Activated CD8-positive, alpha-beta memory T cell treated with anti-CD3 and anti-CD28 coated beads for 1 hour (primary cell): ENCODE measurements at places on chromosomes 7 and 10.

GRCh38 chr10:119595676-119596515, 868 bp downstream of the TIAL1 start:
- no peak for DNase-seq

DNA sequence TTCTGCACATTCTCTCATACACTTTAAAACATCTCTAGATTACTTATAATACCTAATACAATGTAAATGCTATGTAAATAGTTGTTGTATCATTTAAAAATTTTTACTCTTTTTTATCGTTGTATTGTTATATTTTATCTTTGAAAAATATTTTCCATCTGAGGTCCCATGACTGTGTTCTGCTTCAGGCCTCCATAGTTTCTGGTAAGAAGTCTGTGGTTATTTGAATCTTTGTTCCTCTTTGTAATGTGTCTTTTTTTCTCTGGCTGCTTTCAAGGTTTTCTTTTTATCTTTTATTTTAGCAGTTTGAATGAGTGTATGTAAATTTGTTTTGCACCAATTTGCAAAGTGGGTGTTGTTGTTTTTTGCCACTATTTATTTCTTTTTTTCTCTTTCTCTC, 263.1 kb downstream of the RPS24 start:
- DNase-seq = no peak

DNA sequence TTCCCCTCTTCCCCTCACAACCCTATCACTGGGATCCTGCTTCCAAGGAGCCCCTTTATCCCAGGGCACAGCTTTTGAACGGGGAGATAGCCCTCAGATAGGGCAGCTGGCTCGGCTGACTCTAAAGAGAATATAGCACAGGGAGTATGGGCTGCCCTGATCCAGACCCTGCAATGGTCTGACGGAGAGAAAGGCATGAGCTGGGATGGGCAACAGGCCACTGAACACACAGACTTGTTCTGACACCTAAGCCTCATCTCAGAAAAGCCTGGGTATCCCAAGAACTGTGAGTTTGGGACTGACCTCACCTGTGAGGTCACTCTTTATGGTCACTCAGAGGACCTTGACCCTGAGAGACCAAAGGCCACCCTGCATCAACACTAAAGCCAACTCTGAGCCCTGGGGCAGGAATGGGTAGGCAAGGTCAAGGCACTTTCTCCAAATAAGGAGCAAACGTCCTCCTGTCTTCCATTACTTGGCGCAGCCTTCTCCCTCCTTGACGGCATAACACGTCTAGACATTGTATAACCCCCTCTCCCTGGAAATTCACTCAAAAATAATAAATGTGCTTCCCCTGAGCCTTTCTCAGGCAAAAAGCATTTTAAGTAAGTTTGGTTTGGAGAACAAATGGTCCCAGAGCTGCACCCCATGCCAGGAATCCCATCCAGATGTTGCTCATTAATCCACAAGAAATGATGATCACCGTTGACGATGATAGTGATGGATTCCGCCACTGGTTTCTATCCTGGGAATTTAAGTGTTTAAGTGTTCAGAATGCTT, 8.2 kb upstream of the LRRC18 start:
- no peak for DNase-seq

DNA sequence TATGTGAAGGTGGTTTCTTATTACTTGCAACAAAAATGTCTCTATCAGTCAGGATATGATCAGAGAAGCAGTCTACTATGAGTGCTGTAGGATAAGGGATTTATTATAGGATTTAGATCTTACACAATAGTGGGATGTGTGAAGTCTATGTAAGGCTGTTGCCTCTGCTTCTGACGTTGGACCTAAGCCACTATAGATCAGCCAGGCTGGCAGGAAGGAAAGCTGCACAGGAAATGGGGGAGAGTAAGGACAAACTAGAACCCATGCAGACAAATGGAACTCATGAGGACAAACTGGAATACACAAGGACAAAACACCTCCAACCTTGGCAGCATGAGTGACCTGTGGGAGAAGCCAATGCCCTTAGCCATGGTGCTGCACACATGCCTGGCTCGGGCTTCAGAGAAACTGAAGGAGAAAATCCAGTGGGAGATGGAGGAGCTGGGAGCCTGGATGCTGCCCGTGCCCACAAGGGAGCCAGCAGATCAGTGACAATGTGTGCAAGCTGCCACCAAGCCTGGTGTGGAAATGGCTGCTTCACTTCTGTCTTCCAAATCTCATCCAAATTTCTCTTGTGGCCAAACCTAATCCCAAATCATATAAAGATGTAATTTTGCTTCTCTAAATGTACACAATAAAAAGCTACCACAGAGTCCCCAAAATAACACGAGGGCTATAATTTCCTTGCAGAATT, 147.0 kb upstream of the PCGF5 start:
- no peak for DNase-seq

GRCh38 chr10:96365571-96365970, 6.8 kb upstream of the OPALIN start:
- no peak for DNase-seq

DNA sequence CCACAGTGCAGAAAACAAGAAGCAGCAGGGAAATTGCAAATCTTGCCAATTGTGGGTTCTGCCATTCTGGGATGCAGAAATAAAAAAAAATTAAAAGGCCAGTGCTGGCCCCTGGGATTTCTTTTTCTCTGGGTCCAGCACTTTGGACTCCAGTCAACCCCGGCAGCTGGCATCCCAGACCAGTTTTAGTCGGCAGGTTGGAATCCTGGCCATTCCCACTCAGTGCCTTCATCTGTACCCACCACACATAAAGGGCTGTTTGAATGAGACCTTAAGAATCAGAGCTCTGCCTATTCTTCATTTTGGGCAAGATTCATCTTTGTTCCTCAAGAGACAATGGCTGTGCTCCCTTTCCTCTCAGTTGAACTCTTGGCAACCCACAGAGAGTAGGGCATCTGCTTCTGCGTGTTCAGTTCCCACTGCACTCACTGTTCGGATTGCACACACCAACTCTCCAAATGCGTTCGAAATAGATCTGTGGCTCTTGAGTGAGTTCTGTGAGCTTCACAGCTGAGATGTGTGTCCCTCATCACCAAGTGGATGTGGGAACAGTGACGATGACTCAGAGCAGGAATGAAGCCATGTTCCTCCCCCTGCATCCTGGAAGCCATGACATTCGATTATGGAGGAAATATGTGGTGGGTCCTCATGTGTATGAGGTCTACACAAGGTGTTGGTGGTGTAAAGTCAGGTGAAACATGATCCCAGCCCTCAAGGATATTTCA, 63.0 kb upstream of the EGFR start:
- no peak for DNase-seq

GRCh38 chr7:42432644-42433043, 195.6 kb upstream of the GLI3 start:
- no peak for DNase-seq

- no peak for DNase-seq
Observed at GRCh38 chr10:43879742-43880141, 231.1 kb upstream of the ZNF32 start.

DNA sequence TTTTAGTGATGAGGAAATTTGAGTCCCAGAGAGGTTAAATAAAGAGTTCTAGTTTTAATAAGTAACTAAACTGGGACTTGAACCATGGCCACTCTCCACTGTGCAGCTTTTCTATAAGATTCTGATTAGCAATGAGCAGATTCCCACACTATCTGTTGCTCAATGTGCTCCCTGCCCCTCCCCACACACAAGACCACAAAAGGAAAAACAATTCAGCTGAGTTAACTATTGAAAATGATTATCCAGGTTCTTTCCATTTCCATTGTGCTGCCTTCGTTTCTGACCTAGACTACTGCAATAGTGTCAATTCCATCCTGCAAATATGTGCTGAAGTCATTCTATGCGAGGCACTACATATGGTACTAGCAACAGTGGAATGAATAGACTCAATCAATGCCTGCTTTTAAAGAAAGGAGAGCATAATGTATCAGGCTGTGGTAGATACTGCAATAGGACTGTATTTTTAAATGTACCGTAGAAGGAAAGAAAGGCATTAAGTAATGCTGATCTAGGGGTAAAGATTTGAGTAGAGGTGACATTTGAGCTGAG, 97.0 kb downstream of the SEMA3C start:
- no peak for DNase-seq

GRCh38 chr10:104862-105565, 30.2 kb upstream of the ZMYND11 start:
- DNase-seq = no peak

GRCh38 chr7:51034521-51035264, 252.0 kb upstream of the GRB10 start:
- no peak for DNase-seq

DNA sequence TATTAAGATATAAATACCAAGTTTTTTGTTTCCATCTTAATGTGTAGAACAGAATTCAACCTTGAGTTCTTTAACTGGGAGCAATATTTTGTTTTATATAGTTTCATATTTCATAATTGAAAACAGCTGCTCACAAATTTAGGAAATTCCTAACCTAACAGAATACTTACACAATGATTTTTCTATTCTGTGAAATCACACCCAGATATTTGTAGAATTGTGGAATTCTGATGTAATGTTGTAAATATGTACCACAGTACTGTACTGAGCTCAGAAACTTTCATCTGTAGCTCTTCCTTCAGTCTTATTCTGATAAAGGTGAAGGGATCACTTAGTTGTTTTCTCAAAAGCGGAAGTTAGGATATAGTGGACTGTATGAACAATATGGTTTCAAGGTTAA, 143.4 kb upstream of the GLI3 start:
- DNase-seq = no peak

- DNase-seq = peak; percentile 63
Observed at GRCh38 chr10:97869091-97870042, 19.7 kb downstream of the GOLGA7B start.

- DNase-seq = no peak
Observed at GRCh38 chr10:101611096-101611905, 23.2 kb downstream of the DPCD start.

DNA sequence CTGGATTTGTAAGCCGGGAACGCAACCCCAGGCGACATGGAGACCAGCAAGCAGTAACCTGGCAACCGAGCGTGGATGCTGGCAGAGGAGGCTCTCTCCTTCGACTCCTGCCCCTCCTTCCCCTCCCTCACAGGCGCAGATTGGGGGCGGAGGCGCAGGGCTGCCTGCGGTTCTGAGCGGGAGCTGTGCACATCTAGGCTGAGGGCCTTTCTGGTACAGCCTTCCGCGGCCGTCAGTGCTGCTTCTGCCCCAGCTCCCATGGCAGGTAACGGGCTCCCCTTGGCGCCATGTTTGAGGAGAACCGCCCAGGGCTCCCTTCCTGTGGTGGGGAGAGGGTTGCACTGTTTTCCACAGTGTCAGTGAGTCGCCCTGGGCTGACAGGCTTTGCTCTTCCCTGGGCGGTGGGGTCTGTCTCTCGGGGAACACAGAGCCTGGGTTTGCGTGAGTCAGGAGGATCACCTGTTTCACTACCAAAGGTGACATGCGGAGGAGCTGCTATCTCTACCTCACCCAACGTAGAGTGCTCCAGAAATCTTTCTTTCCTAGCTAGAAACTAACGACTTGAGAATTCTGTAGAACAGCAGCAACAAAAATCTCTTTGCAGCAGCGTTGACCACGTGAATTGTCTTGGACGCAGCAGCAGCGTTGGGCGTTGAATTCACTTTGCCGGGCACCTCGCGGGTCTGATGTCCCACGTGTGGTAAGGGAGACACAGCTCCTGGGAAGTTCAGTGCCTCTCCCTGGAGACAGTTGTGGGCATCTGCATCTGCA, 154.8 kb upstream of the COBL start:
- no peak for DNase-seq

DNA sequence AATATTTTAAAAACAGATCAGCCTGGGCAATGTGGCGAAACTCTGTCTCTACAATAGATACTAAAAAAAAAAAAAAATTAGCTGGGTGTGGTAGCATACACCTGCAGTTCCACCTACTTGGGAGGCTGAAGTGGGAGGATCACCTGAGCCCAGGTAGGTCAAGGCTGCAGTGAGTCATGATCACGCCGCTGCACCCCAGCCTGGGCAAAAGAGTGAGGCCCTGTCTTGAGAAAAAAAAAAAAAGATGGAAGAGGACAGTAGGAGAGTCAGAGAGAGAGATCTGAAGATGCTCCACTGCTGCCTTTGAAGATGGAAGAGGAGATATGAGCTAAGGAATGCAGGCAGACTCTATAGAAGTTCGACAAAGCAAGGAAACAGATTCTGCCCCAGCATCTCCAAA, 181.9 kb downstream of the CALN1 start:
- DNase-seq = no peak

DNA sequence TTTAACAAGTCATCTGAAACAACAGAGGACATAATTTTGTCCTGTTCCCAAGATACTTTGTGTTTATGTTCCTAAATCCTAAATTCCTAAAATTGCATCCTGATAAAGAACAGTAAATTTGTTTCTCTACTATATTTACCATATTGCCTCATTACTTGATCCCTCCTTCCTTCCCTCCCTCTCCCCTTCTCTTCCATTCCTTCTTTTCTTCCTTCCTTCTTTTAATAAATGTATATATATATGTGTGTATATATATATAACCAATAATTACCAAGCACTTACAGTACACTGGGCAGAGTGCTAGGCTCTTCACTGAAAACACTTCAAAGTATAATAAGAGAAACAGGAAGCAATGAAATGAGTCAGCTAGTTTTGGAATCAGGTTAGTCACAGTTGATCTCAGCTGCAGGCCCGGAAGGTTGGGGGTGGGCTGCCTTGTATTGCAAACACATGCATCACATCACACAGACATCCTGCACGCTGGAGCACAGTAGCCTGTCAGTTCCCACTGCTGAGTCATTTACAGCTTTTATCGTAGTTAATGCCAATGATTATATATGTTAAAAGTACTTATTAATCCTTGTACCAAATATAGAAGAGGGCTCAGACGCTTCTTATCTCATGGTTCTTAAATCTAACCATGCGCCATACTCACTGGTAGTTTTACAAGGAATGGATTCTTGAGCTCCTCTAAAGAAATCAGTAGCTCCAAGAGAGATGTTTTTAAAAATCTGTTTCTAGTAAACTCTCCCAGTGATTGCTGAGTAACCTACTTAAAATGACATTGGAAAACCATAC, 551.7 kb downstream of the GRM8 start:
- DNase-seq = no peak
